Left ventricle myocardium inferior (tissue), 1 donor: ENCODE measurements at places on chromosomes 3 and 15. TPM values are rescaled to one million over a fixed set of nuclear protein-coding genes. Genes with fewer than 3 reads are reported as not detected.

The CPLX3 gene
- total RNA-seq, result 1.2 TPM

DNA sequence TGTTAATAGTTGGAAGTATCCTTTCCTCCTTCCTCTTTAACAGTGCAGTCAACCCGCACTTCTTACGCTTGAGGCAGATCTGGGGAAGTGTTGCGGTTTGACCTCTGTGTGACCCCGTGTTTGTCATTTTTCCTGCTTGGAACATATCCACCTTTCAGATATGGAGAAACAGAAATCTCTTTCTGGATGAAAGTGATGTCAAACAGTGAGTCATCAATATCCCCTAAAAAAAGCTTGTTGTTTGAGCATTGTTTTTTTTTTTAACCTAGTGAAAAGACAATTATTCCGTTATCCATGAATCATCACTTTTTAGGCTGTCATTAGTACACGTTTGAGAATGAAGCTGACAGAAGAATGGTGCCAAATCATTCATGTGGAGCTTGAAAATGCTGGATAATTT lies 293.7 kb downstream of the ARPP21 start:
- DNase-seq, result no peak
- H3K36me3 ChIP-seq, result no peaks in the 10 kb centered on the region
- no peak overlapping the region for H3K27ac ChIP-seq
- H3K4me3 ChIP-seq, result no peak overlapping the region

DNA sequence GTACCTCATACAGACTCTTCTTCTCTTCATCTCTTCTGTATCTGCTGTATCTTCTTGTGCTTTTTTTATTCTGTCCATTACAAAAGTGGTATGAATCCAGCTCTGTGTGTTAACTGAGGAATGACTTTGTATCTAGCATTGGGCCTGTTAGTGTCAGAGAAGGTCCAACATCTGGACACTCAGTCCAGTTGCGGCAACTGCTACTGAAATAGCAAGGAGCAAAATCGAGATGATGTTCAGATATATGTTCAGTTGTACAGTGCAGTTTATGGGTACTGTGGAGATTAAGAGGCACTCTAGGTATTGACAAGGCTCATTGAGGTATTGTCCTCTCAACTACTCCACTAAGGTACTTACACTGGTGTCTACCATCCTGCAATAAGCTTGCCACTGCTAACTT lies 42.6 kb downstream of the KLHDC8B start:
- DNase-seq, result no peak
- H3K27ac ChIP-seq, result no peak overlapping the region
- H3K4me3 ChIP-seq, result no peak overlapping the region
- H3K4me1 ChIP-seq, result peaks cover 15% of the 10 kb centered on the region

The GREM1 gene
- total RNA-seq, result 0.49 TPM

The CISH gene
- total RNA-seq, result 16.6 TPM

The SAMMSON gene
- total RNA-seq, result not detected

DNA sequence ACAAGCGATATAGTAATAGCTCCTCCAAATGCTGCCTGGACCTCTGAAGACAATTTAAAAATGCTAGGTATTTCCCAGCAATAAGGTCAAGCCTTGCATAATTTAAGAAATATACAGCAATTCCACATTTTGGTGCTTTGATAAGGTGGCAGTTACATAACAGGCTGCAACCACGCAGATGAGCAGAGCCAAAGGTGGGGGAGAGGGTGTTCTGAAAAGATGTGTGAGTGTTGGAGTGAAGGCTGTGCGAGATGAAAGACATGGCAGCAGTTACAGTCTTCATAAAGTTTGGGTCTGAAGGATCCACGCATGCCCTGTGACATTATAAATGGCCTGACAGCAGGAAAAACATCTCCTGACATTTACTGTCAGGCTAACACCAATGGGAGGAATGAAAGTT lies 26.1 kb downstream of the CTDSPL start:
- no peaks in the 10 kb centered on the region for H3K36me3 ChIP-seq
- peaks cover 84% of the 10 kb centered on the region for H3K4me1 ChIP-seq
- no peak overlapping the region for H3K4me3 ChIP-seq
- no peak for DNase-seq

- peak overlapping the region; percentile 71 for H3K27ac ChIP-seq
- H3K27me3 ChIP-seq, result no peaks in the 10 kb centered on the region
- peaks cover 44% of the 10 kb centered on the region for H3K4me1 ChIP-seq
- peak overlapping the region; percentile 2 for H3K4me3 ChIP-seq
Observed at GRCh38 chr3:156148946-156149381, 28.6 kb downstream of the KCNAB1 start.

DNA sequence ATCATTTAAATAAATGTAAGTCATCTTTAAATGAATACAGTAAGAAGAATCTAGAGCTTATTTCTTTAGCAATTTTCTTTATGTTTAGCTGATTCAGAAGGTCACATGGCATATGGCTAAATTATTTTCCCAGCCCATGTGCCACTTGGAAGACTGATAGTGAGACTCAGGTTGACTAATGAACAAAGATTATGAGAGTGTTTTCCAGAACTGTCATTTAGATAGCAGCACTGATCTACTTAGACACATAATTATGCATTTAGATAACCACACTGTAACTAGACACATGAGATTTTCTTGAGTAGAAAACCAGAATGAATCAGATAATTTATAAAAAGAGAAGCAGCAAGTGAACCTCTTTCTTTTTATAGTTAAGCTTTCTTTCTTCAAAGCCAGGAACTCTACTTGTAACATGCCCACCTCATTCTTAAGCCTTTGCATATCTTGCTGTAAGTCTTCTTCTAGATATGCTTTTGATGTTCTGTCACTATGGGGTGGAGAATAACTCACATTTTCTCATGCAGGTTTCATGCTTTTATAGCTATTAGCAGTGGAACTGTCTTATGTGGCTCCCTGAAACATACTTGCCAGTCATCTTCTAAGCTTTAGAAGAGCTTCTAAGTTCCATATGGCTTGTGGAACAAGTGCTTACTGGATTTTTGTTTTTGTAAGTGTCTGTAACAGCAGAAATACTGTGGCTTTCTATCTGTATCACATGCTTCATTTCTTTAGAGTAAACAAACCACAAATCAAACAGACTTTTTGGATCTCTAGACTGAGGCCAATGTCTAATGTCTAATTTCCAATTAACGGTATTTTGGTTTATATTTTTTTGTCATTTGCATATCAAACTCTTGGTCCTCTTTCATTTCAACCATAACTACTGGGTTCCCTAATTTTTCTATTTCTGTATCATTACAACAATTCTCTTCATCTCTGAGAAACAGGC lies 101.4 kb downstream of the LMLN start:
- H3K4me3 ChIP-seq, result no peak overlapping the region
- no peak for DNase-seq
- no peaks in the 10 kb centered on the region for H3K4me1 ChIP-seq

The HCN4 gene
- total RNA-seq, result 21.9 TPM

The CHRD gene
- total RNA-seq, result 6.5 TPM

The CCDC54 gene
- total RNA-seq, result not detected

DNA sequence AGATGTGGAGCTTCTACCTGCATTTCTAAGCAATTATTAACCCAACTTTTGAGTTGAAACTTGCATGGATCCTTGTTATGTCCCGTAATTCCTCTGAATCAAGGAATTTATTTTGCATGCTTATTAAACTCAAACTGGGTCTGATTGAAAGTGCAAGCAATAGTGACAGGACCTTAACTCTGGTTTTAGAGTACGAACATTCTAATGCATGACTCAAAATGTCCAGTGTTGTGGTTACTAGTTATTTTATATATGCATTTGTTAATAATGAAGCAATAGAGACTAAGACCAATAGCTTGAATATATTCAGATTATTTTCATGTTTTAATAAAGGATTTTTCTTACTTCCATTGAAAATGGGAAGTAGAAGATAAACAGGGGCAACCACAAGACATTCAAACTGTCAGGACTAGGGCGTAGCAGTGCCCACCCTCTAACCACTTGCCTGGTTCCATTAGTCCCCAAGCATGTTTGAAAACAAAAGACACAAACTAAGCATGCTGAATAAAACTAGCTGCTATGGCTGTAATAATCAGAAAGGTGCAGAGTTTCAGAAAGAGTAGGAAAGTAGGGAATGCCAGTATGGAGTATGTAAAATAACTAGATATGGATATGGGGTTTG lies 28.1 kb downstream of the OIP5 start:
- peaks cover 16% of the 10 kb centered on the region for H3K36me3 ChIP-seq
- peaks cover 5% of the 10 kb centered on the region for H3K4me1 ChIP-seq
- H3K27ac ChIP-seq, result no peak overlapping the region
- H3K4me3 ChIP-seq, result no peak overlapping the region
- DNase-seq, result no peak

GRCh38 chr3:41668379-41668778 lies 293.5 kb downstream of the ULK4 start:
- peaks cover 11% of the 10 kb centered on the region for H3K36me3 ChIP-seq
- H3K27ac ChIP-seq, result no peak overlapping the region
- no peak for DNase-seq
- H3K4me3 ChIP-seq, result no peak overlapping the region

The CLSTN2 gene
- total RNA-seq, result 7.0 TPM

GRCh38 chr3:163273694-163274093 lies 1777.1 kb downstream of the OTOL1 start:
- H3K4me3 ChIP-seq, result no peak overlapping the region
- no peak overlapping the region for H3K27ac ChIP-seq
- no peaks in the 10 kb centered on the region for H3K36me3 ChIP-seq
- no peaks in the 10 kb centered on the region for H3K27me3 ChIP-seq
- DNase-seq, result no peak

The CPN2 gene
- 2.4 TPM for total RNA-seq

- no peak overlapping the region for H3K4me3 ChIP-seq
- H3K27me3 ChIP-seq, result no peaks in the 10 kb centered on the region
- peaks cover 6% of the 10 kb centered on the region for H3K36me3 ChIP-seq
- DNase-seq, result no peak
Observed at GRCh38 chr3:161072211-161072621, 32.9 kb downstream of the B3GALNT1 start.

The PPP1R14D gene
- total RNA-seq, result not detected

GRCh38 chr3:52697632-52697965 lies 8.0 kb downstream of the GLT8D1 start:
- peaks cover 7% of the 10 kb centered on the region for H3K4me1 ChIP-seq
- H3K27ac ChIP-seq, result no peak overlapping the region
- H3K4me3 ChIP-seq, result no peak overlapping the region
- H3K36me3 ChIP-seq, result peaks cover 74% of the 10 kb centered on the region
- no peak for DNase-seq

The RHCG gene
- total RNA-seq, result 0.22 TPM

The SPATA12 gene
- not detected for total RNA-seq

DNA sequence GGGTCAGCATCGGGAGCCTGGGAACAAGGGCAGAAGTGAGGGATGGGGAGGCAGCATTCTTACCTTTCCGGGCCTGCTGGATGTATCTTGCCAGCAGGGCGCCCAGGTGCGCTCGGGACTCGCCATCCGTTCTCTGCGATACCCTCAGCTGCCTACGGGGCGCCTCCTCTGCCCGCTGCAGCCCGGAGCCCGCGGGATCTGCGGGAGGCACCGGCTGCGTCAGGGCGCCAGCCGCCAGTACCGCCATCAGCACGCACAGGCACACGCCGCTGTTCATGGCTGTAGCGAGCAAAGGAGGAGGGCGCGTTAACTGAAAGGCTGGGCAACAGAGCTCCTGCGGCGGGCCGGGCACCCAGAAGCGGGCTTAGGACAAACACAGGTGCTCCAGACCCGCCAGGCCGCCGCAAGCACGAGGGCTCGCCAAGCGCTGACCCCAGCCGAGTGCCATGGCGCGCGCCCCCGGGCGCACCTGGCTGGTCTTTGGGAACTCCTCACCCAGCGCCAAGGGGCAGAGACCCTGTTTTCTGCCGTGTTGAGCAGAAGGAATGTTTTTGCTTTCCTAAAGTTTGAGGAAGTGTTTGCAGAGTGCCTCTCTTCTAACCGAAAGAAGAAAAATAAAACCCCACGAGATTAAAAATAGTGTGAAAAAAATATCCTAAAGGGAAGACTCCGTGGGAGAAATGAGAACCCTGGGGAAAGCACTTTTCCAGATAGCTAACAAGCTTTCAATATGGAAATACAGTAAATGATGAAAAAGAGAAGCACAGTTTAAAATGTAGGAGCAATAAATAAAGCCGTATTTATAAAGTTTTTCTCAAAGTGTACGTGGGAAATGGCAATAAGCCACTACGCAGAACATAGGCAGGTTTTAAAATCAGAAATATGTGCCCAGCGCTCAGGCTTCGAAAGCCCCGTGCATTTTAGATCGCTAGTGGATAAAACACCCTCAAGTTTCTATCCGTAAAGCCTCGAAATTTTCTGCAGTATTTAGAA lies 2.3 kb downstream of the CCK start:
- H3K36me3 ChIP-seq, result no peaks in the 10 kb centered on the region
- H3K27ac ChIP-seq, result no peak overlapping the region
- peaks cover 97% of the 10 kb centered on the region for H3K27me3 ChIP-seq
- peak overlapping the region; percentile 45 for H3K4me3 ChIP-seq
- H3K4me1 ChIP-seq, result peaks cover 28% of the 10 kb centered on the region
- no peak for DNase-seq

The GOLGA8H gene
- total RNA-seq, result 0.16 TPM

- H3K27ac ChIP-seq, result no peak overlapping the region
- peaks cover 8% of the 10 kb centered on the region for H3K4me1 ChIP-seq
- no peak for DNase-seq
- no peaks in the 10 kb centered on the region for H3K27me3 ChIP-seq
Observed at GRCh38 chr3:18389108-18389733, 35.9 kb downstream of the SATB1 start.

DNA sequence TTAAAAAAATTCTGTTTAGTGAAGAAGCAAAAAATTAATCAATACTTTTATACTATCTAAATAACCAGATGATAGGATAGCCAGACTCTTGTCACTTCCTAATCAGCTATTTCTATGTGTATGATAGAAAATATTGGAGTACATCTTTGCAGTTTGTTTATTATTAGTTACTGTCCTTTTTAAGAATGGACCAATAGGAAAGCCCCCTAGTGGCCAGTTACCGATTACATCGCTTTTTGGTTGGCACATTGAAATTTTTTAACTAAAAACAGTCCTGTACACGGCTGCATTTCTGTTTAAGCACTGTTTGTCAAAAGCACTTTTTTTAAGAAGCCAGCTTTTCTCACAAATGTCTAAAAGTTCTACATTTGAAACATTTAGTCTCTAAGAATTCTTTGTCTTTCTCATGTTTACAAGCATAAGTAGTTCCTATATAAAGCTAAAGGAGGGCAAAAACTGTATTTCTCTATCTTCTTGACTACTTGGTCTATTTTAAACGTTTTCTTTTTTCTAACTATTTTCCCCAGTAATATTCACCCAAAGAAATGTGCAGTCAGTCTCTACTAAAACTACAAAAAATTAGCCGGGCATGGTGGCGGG lies 253.2 kb upstream of the LRTM1 start:
- no peaks in the 10 kb centered on the region for H3K36me3 ChIP-seq
- H3K4me1 ChIP-seq, result no peaks in the 10 kb centered on the region
- no peak for DNase-seq
- H3K27me3 ChIP-seq, result peaks cover 32% of the 10 kb centered on the region

DNA sequence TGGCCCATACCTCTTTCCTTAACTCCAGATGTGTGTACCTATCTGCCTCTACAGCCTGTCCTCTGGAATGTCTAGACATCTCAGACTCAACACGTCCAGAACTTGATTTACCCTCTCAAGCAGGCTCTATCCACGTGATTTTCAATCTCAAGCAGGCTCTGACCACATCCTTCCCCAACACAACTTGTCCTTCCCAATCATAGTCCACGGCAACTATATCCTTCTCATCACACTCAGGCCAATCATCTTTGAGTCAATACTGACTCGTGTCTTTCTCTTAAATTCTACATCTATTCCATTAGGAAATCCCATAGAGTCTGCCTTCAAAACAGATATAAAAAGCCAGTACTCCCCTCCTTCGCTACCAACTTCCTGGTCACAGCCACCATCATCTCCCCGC lies 70.4 kb downstream of the FOXP1 start:
- no peak for DNase-seq
- H3K36me3 ChIP-seq, result no peaks in the 10 kb centered on the region
- H3K4me1 ChIP-seq, result peaks cover 21% of the 10 kb centered on the region
- no peak overlapping the region for H3K27ac ChIP-seq
